ENCODE measurements at places on chromosomes 7 and 10.

DNA sequence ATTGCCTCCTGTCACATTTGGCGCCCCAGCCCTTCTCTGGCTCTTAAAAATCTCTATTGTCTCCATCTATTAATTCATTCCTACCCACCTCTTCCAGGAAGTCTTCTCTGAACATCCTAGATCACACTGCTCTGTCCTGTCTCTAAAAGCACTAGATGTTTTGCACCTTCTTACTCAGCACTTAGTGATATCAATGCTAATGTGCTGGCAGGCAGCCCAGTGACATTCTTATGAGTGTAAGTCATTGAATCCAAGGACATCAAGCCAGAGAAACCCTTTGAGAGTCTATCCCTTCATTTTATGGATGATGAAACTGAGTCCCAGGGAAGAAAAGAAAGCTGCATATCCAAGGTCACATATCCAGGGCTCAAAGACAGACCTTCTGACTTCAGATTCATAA lies 48.3 kb upstream of the PAX2 start:
- peak; percentile 14 for DNase-seq

GRCh38 chr10:131271195-131271880 lies 40.2 kb downstream of the TCERG1L start:
- DNase-seq = no peak

- no peak for DNase-seq
Measured at GRCh38 chr10:32376097-32376496, 29.1 kb upstream of the EPC1 start.

GRCh38 chr7:21383227-21384220 lies 44.4 kb upstream of the SP4 start:
- DNase-seq = no peak

DNA sequence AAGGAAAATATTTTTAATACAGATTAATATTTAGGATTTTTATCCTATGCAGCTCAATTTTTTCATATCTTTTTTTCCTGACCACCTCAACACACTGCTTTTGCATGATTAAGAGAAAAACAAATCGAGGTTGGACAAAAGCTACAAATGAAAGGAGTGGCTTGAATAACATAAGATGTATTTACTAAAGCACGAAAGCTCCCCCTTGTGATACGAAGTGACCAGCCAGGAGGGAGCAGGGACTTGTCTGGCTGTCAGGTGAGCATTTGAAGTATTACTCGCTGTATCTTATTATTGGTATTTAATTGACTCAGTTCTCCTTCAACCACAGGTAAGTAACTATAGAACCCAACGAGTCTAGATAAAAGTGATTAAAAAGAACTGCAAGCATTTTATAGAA lies 265.2 kb upstream of the PHF14 start:
- no peak for DNase-seq

DNA sequence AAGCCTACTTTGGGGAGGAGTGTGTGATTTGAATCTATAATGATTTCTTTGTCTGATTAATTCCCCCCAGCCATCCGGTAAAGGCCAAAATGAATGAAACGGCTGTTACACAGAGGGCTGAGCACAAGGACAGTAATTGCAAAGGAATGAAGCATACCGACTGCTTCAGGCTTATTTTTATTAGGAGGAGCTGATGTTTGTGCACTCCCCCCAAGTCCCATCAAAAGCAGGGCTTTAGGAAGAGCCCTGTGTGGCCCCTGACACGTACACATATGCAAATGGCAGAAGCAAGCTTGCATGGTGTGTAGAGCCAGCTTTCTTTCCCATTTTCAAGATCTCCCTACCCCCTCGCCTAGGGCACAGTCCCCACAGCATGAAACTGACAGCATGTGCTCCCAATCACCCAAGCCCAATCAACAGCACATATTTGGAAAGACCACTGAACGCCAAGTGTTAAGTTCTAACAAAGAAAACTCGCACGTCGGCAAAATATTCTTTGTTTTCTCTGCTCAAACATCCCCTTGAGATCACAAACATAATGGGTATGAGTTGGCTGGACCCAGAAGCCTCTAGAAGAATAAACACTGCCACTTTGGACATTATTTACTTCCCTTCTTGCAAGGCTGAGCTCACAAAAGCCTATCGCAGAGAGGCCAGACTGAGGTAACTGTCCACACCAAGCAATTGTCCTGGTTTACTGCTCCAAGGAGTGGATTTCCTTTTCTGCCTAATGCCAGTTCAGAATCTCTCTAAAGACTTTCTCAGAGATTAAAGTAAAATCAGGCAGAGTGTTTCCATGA lies 143.0 kb downstream of the CUBN start:
- DNase-seq = no peak

DNA sequence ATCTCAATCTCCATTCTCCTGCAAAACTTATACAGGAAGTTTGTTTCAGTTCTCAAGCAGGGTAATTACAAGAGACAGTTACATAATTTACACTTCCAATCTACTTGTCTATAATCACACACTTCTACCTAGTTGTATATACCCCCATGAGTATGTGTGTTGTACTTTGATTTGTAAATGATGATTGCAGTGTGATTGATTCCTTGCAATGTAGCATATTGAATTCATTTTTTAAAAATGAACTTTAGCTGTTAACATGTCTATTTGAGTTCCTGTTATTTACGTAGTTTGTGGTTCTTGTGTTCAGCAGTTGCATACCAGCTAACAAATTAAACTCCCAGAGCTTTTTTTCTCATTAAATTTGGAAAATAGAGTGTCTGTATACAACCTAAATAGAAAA lies 102.5 kb upstream of the SAMD8 start:
- no peak for DNase-seq

DNA sequence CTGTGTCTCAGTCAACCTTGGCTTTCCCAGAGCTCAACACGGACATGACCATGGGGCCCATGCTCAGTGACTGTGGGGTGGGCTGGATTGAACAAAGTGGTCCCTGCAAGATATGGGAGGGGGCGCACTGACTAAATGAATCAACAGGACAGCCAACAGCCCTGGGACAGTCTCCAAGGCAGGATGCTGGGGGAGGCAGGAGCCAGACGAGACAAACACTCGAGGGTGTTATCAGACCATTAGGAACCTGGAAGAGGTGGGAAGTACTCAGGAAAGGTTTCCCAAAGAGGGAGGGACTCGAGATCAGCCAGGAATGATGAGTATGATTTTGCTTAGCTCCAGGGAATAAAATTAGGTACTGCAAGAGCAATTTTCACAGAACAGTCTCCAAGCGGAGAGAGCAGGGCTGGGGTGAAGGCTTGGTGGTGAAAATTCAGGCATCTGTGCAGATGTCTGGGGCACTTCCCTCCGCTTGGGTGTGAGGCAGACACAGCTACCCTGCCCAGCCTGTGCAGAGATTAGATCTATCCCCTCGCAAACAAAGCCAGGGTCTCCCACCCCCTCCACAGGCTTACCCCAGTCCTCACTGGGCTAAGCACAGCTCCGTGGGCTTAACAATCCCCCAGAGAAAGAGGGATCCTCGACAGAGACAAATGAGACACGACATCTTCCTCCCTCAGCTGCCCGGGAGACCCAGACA lies 261.1 kb upstream of the ZMIZ1 start:
- no peak for DNase-seq

GRCh38 chr10:101744267-101744666 lies 31.6 kb downstream of the FGF8 start:
- DNase-seq = no peak

DNA sequence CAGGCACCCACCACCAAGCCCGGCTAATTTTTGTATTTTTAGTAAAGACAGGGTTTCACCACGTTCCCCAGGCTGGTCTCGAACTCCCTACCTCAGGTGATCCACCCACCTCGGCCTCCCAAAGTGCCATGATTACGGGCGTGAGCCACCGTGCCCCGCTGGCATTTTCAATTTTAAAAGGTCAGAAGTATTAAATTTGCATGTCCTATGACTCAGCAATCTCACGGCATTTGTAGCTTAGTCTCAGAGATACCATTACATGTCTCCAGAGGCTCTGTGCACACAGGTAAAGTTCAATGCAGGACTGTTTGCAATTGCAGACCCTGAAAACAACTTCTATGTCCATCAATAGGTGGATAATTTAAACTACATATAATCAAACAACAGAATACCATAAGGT lies 99.2 kb downstream of the DLG5 start:
- DNase-seq = no peak

- no peak for DNase-seq
Measured at GRCh38 chr7:73766556-73767229, 3.4 kb downstream of the CLDN3 start.

- no peak for DNase-seq
Measured at GRCh38 chr7:142932386-142933091, 1.0 kb downstream of the TRPV5 start.

GRCh38 chr10:113518415-113518814 lies 34.4 kb upstream of the HABP2 start:
- no peak for DNase-seq

- no peak for DNase-seq
Measured at GRCh38 chr10:22317076-22317370, 835 bp downstream of the COMMD3 start.

- DNase-seq = no peak
Measured at GRCh38 chr10:6300784-6301460, 98.2 kb downstream of the PFKFB3 start.

DNA sequence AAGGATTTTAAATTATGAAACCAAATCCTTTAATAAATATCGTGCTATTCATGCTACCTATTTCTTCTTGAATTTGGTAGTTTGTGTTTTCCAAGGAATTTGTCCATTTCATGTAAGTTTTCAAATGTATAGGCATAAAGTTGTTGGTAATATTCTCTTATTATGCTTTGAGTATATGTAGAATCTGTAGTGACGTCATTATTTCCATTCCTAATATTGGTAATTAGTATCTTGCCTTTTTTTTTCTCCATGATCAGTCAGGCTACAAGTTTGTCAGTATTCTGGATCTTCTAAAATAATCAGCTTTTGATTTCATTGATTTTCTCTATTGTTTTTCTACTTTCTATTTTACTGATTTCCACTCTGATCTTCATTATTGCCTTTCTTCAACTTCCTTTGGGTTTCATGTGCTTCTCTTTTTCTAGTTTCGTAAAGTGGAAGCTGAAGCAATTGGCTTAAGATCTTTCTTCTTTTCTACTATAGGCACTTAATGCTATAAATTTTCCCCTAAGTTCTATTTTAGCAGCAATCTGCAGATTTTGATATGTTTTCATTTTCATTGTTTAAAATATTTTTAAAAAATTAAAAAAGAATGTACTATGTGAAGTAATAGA lies 156.5 kb upstream of the HDAC9 start:
- DNase-seq = no peak

DNA sequence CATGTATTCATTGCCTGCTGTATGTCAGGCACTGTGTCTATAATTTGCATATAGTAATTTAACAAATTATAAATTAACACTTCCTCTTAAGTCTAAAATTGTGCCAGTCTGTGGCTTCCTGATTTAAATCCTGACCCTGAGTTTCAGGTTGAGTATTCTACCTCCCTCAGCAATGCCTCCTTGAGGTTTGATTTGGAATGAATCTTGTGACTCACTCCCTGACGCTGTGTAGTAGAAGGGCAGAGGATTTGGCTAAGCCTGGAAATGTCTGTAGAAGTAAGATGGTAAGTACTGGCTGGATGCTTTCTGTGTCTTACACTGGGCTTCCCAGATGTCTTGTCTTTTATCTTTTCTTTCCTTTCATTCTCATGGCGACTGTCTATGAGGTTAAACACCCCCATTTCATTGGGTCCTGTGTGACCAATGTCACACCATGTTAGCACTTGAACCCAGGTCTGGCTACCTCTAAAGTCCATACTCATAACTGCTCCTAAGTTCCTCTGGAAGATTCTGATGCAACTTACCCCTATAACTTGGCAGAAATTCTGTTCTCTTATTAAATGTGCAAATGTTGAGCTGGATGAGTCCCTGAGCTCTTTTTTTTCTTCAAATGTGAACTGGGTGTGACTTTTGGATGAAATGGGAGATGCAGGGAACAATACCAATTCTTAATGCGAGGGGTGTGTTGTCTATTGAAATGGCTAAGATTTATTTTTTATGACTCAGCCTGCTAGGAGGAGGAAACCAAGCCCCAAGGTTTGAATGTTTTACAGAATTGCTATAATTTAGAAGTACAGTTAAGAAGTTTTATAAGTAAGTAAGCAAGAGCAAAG lies 48.5 kb downstream of the PLCE1 start:
- DNase-seq = peak; percentile 66

DNA sequence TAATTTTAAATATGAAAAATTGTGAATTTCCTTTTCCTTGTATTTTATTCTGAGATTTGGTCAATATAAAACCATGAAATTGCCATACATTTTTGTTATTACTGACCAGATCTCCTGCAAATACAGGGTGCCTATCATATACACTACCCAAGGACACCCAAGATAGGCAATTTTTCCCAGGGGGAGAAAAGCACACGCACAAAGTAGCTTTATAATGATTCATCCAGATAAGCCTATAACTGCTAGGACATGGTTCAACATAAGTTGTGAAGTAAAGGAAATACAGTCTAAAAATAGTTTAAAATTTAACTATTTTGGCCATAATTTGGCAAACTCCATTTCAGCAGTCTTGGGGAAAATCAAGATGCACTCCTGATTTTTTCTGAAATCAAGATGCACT lies 4.8 kb downstream of the RUFY2 start:
- no peak for DNase-seq

DNA sequence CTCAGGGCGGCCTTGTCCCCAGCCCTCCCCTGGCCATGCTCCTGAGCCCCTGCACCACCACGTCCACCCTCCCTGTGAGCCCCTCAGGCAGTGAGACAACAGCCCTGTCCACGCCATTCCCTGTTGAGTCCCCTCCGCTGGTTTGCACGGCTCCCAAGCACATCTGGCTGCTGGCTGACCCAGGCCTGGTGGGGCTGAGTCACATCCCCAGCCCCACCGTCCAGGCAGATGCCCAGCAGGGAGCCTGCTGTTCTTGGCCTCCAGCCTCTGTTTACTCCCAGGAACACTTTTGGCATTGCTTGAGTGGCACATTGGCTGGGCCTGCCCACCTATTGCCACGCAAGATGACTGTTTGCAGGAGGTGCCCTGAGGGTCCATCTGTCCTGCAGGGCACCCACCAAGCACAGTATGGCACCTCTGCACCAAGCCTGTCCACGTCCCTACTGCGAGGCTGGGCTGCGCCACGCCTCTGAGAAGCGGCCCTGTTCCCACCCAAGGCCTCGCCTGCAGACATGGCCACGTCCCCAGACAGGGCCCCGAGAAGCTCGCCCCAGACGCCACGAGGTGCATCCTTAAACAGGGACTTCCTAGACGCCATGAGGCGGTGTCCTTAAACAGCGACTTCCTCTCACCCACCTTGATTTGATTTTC lies 48.4 kb upstream of the INPP5A start:
- DNase-seq = no peak

GRCh38 chr7:137994216-137994615 lies 7.7 kb downstream of the CREB3L2 start:
- DNase-seq = no peak

DNA sequence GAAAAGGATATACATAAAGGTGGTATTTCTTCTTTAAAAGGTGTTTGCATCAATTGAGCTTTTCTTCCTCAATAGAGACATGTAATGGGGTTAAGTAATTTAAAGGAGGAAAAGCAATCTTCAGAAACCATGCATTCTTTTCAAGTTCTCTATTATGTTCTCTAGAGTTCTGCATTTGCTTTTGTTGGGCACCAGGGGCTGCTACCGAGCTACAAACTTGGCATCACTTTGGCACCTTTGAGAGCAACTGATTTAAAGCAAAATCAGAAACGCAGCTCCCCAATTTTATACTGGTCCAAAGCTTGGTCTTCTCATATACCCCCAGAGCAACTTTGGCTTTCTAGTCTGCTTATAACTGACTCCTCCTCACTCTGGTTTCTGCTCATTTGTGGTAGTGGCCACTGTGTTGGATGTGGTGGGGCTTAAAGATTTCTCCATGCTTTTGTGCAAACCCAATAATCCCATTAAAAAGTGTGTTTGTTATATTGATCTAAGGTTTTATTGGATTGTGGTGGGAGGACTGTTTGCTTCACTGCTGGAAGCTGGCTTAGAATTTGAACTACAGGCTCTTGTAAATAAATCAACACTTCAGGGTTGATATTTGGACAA lies 712.1 kb downstream of the PHTF2 start:
- peak; percentile 24 for DNase-seq

Data from AG09319 (cell line).